HEK293T (cell line): ENCODE measurements at places on chromosomes 7 and 10.
A peak's percentile ranks its signal among the peaks of the same experiment; 100 is the strongest.

DNA sequence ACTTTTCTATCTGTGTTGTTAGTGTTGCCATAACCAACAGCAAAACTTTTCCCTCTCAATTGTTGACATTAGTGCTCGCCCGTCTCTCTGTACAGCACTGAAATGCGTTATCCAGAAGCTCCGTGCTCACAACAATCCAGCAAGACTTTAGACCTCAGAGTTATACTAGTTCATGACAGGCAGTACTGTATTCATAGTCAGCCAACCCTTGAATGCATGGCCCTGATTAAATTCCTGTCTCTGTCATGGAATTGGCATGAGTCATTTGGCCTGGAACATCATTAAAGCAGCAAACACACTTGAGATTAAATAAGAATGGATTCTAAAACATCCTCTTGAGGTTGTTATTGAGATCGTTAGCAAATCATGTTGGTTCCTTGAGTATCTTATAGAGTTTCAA, 405.5 kb upstream of the C7orf33 start:
- no peak for DNase-seq

DNA sequence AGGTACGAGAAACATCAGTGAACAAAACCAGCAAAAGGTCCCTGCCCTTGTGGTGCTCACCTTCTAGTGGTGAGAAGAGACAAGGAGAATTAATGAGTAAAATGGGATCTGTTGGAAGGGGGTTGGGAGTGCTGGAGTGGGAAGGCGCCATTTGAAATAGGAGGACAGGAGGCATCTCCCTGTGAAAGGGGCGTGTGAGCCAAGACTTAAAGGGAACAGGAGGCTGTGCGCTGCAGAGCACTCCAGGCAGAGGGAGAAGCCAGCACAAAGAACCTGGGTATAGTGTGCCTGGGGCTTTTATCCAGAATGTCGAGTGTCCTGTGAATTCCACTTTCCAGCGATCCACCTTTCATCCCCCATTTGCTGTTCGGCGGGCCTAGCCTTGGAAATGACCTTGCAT, 497.9 kb upstream of the GALNT17 start:
- no peak for DNase-seq

- no peak for DNase-seq
Observed at GRCh38 chr10:92111336-92111939, 179.4 kb downstream of the CPEB3 start.

- no peak for DNase-seq
Observed at GRCh38 chr7:12884856-12885440, 197.5 kb downstream of the ARL4A start.

DNA sequence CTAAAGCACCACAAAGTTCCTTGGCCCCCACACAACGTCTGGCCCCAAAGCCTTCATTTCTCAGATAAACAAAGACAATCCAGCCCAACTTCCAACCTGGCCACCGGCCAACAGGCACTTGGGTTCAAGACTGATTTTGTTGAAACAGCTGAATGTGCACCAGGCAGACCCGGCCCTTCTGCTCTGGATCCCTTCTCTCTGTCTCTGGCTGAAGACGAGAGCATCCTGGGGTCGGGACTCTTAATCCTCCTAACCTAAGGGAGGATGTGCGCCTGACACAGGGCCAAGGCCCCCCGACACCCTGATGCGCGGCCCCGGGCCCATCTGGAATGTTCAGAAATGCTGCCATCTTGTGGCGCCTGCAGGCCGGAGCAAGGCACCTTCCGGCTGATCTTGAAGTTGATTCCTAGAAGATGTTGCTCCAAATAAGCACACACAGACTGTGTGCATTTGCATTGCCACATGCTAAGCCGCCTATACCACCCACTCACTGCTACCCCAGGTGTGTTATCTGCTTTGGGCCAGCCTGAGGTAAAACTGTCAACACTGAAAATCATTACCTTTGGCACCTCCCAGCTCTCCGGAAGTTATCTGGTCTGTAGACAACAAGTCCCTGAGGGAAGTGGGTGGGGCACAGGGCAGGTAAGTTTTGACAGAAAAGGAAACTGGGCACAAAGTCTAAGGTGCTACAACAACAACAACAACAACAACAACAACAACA, 98.4 kb upstream of the HABP2 start:
- DNase-seq = peak; percentile 79

- no peak for DNase-seq
Observed at GRCh38 chr10:78465431-78465830, 431.8 kb downstream of the RPS24 start.

DNA sequence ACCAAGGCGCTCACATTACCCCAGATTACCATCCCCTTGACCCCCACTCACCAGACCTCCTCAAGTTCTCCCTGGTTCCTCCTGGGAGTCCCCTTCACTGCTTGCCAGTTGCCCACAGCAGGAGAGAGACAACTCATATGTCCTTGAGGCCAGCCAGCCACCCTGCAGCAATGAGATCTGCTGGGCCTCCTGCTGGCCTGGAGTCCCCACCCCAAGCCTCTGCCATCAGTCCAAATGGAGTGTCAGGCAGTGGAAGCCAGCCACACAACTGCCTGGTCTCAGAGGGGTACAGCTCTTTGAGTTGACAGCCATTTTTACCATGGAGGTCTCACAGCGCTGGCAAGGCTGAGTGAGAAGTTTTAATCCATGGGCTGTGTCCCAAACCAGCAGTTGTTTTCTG, 53.0 kb upstream of the EXOC4 start:
- no peak for DNase-seq

DNA sequence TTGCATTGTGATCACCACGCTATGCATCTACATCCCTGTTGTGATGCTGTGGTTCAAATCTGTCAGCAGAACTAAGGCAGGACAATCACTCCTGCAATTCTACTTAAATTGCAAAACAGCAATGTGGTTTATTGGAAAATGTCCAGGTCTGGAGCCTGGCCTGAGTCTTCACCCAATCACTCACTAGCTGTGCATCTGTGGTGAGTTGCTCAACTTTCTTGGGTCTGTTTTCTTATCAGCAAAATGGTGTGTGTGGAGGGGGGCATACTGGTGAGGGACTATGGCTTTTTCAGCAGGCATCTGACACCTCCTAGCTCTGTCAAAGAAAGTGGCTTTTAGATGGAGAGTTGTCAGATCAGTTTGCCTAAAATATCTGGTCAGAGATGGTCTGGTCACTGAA, 108.3 kb upstream of the FEZF1 start:
- no peak for DNase-seq

- DNase-seq = no peak
Observed at GRCh38 chr10:6362879-6363278, 160.1 kb downstream of the PFKFB3 start.

- DNase-seq = no peak
Observed at GRCh38 chr7:43648473-43649406, 65.8 kb downstream of the STK17A start.

DNA sequence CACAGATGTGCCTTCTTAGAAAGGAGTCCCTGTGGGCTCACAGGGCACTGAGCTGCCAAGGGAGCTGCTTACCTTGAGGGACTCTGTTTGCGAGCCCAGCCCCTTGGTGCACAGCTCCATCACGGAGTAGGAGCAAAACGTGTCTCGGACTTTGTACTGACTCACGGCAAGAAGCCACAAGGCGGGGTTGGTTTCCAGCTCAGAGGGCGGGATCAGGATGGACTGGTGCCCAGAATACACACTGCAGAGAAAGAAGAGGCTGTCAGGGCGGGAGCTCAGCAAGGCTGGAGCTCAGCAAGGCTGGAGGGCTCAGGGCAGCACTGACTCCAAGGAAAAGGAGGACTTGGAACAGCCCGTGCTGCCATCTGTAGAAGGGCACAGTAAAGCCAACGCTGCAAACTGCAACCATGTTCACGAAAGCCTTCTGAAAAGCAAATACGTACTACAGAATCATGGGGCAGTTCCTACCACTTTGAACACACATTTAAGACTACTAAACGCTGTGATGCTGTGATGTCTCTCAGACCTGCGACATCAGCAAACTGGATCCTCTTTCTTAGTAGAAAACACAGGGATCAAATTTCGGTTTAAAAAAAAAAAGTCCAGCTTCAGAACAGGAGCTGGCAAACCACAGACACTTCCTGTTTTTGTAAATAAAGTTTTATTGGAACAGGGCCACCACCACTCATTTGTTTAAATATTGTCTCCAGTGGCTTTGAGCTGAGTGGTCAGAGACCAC, 194.3 kb downstream of the ZMYND11 start:
- DNase-seq = peak; percentile 57

DNA sequence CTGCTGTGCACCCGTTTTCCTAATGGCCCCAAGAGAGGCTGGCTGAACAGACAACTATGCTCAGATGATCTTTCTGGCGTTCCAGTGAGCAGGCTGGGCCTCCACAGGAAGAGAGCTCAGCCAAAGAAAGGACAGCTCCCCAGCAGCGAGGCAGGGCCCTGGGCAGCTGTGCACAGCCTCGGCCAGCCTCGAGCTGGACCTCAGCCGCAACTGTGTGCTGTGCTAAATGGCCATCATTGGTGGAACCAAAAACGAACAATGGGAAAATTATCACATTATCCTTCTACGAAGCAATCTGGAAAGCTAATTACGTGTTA, 97.5 kb downstream of the CTBP2 start:
- DNase-seq = no peak

DNA sequence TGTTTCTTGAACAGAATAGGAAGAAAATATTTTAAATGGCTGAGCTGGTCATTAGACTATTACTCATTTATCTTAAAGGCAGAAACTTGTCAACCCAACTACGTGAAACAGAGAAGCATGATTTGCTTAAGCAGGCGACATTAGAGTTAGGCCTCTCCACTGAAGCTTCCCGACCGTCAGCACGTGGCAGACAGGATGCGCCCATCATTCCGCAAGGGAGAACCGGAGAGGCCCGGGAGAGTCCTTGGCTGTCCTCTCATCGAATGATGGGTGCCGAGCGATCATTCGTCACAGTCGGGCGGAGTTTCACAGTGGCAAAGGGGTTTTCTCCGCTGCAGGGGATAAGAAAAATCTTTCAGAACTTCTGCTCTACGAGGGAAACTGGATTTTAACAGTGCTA, 11.8 kb downstream of the BRI3 start:
- no peak for DNase-seq

DNA sequence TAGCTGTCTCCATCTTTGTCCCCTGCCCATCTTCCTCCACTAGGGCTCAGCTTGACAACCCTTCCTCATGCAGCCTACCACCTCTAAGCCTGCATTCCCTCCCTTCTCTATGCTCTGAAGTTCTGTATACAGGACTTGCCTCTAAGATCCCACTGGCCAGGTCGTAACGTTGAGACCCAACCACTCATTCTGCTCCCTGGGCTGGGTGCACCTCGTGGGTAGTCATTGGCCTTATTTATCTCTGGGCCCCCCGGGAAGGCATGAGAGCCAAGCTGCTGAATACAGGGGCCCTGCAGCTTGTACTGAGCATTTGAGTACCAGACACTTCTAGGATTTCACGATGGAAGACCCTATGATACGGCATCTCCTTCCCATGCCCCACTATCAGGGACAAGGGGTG, 31.2 kb downstream of the MYL10 start:
- DNase-seq = no peak

DNA sequence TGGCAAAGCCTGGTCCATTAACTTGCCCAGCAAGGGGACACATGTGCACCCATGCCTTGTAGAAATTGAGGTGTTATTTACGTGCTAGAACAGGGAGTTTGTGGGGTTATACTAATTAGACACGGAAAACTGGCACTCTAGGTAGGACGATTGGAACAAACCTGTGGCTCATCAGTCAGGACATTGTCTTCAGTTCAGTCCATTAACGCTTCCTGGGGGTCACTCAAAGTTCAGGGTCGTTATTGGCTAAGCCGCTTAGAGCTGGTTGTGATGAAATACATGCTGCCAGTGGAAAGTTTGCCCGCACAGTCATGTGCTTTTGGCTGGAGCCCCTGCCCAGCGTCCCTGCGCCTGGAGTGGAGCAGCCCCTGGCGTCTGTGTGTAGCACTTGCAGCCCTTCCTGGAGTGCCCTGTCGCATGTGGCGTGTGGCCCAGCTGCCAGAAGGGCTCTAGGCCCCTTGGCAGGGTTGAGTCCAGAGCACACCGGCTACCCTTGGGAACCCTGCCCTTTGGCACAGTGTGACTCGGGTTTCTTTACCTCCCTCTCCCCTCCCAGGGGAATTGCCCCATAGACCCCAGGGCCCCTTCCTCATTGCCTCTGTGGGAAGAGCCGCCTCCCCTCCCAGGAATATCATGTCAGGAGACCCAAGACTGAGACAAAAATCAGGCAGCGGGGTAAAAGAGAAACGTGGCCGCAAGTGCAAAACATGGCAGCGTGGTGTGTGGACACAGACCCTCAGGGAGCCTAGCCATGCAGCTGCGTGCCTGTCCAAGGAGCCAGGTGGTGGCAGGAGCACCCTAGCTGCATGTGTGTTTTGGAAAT, 9.8 kb downstream of the ZNF775 start:
- no peak for DNase-seq

GRCh38 chr10:34792881-34793280, 22.2 kb downstream of the PARD3 start:
- no peak for DNase-seq

DNA sequence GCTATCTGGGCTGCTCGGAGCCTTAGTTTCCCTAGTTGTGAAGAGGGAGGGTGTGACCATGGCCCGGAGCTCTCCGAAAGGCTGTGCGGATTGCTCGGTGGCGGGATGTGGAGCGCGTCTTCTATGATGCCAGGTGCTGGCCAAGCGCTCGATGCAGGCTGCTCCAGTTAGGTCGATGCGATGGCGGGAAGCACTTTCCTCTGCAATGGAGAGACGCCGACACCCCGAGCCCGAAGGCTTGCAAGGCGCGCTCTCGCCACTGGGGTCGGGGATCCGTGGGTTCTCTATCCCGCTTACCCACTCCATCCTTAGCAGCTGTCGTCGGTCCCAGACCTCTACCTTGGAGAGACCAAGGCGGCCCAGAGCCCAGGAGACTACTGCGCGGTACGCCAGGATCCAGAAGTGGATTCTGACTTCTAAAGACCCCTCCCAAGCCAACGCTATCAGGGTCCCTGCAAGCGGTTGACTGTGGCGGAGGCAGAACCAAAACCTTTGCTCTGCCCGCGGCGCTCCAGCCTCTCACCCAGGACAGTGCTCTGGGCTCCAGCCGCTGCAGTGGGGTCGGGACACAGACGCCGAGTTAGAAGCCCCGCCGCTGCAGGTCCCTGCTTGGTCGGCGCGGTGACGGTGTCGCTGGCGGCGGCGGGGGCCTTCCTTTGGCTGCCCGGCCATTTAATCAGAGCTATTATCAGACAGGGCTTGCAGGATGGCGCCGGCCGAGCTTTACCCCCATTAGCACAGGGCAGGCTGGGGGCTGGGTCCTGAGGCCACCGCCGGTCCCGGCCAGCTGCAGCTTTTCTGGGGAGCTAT, 7.8 kb upstream of the TBX20 start:
- DNase-seq = no peak

DNA sequence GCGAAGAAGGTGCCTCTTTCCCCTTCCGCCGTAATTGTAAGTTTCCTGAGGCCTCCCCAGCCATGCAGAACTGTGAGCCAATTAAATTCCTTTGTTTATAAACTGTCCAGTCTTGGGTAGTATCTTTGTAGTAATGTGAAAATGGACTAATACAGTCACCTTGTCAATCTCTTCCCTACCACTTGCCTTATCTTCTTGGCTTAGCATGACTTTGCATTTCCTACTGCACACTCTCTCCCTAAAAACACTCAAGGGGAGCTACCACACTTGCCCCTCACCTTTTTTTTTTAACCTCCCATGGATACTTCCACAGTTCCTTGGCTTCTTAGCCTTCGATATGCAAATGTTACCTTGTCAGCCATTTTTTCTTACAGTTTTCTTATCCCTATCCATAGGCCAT, 7.4 kb upstream of the CDK6 start:
- no peak for DNase-seq

- no peak for DNase-seq
Observed at GRCh38 chr7:5418285-5418582, 5.4 kb downstream of the TNRC18 start.
